Psoas muscle (tissue), 8 donors: ENCODE measurements at places on chromosomes 13 and 19.

- DNase-seq = no peak
Observed at GRCh38 chr13:94758436-94758960, 46.2 kb upstream of the SOX21 start.

DNA sequence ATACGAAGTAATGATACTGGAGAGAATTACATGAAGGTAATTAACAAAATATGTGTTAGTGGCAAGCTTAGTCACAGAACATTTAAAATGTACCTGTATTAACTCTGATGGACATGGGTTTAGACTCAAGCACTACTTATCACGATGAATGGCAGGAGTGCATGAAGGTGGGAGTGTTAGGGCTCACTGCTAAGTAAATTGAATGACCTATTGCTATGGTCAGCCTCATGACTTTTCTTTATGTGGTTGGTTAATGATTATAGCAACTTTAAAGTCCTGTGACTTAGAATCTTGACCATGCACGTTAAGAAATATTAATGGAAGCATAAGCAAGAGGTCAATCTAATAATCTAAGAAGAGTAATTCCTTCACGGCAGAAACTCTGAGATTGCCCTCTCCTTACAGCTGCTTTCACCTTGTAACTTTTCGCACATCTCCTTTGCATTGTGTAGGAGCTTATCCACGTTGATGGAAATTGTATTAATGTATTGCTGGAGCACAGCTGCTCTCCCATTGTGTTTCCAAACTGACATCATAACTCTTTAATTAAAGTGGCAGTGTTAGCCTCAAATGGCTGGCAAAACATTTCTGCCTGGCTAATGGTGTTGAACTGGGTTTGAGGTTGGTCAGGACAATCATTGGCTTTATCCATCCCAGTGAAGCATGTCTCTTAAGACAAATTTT lies 114.5 kb downstream of the RXFP2 start:
- DNase-seq = no peak

- no peak for DNase-seq
Observed at GRCh38 chr19:38307597-38307996, 3.5 kb downstream of the C19orf33 start.

GRCh38 chr19:41657157-41657556 lies 30.3 kb upstream of the CEACAM4 start:
- DNase-seq = no peak

GRCh38 chr19:41225238-41226052 lies 6.4 kb downstream of the AXL start:
- DNase-seq = peak; percentile 79

DNA sequence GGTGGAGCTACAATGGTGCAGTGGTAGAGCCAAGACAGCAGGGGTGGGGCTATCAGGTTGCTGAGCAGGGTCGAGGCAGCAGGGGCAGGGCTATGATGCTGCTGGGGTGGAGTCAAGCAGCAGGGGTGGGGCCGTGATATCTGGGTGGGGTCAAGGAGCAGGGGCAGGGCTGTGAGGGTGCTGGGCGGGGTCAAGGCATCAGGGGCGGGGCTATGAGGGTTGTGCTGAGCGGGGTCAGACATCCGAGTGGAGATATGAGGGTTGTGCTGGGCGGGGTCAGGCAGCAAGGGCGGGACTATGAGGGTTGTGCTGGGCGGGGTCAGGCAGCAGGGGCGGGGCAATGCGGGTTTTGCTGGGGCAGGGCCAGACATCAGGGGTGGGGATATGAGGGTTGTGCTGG lies 14.7 kb downstream of the HCN2 start:
- no peak for DNase-seq

DNA sequence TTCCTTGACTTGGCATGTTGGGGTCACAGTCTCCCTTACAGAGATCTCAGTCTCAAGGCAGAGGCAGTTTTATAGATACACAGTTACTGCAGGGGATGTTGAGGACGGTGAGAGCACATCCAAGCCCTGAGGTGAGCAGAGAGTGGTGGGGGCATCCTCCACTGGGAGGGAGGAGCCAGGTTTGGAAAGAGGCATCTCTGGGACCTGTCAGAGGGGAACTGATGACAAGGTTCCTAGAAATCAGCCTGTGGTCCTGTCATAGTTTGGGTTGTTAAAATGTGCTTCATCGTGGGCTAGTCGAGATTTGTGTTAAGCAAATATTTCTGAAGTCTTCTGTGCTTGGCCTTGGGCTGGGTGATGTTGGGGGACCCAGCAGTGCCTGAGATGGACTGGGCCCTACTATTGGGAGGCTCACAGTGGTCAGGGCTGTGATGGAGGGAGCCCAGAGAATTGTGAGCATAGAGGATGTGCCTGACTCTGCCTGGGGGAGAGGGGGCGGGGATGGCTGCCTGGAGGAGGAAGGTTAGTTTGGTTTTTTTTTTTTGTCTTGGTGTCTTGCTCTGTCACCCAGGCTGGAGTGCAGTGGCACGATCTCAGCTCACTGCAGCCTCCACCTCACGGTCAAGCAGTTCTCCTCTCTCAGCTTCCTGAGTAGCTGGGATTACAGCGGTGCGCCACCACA lies 3.9 kb downstream of the SUPT5H start:
- DNase-seq = no peak

DNA sequence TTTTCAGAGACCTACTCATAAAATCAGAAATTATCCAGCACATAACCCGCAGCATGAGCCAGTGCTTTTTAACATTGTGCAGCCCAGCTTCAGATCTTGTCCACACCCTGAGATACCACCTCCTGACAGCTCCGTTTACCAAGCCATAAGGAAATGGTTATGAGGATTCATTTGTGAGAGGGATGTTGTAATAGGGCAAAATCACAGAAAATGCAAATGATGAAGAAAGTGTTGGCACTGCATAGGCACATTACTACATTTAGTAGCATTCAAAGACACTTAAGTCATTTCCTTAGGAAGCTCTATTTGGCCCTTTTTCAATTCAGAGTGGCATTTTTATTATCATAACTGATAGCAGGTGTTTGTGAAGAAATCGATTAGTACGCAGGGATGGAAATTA lies 277.5 kb downstream of the DNAJC15 start:
- DNase-seq = no peak

GRCh38 chr19:8017808-8018207 lies 12.4 kb upstream of the ELAVL1 start:
- no peak for DNase-seq

DNA sequence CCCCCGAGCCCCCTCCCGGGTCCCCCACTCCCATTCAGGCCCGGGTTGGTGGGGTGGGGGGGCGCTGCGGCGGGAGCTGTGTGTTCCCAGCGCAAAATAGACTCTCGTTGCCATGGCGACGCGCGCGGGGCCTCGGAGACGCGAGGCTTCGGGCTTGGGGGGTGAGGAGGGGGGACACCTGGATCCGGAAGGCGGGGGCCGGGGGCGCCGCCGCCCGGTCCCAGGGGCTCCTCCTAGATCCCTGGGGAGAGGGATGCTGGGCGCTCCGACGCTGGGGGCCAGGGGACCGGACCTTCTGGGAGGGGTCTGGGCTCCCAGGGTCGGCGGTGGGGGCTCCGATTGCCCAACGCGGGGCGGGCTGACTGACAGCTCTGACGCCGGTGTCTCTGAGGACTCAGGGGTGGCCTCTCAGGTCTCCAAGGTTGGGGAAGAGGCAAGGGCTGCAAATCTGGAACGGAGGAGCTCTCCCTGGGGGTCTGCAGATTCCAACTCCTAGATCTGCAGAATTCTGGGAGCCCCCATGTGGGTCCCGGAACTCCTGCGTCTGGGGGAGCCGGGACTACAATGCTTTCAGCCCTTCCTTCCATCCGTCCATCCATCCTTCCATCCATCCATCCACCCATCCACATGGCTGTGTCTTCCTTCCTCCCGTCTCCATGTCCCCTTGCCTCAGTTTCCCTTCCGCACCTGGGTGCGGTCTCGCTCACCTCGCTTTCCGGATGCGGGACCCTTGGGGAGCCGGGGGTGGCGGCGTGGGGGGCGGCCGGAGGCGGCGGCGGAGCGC lies 9.1 kb upstream of the SHISA7 start:
- DNase-seq = no peak

DNA sequence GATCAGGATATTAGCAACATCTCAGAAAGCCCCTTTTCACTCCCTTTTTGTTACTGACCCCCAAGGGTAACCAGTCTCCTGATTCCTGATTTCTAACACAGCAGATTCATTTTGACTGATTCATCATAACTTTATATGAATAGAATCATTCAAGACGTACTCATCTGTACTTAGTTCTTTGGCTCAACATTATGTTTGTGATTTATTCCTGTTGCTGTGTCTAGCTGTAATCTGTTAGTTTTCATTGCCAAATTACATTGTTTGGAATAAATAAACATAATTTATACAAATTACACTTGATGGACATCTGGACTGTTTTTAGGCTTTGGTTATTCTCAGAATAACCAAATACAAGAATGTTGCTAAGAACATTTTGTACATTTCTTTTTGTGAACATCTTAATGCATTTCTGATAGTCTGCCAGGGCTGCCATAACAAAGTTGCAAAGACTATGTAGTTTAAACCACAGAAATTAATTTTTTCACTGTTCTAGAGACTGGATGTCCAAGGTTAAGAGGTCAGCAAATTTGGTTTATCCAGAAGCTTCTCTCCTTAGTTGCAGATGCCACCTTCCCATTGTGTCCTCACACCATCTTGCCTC lies 62.8 kb upstream of the EDNRB start:
- DNase-seq = no peak

- DNase-seq = no peak
Observed at GRCh38 chr19:18768997-18769891, 21.9 kb downstream of the COMP start.

DNA sequence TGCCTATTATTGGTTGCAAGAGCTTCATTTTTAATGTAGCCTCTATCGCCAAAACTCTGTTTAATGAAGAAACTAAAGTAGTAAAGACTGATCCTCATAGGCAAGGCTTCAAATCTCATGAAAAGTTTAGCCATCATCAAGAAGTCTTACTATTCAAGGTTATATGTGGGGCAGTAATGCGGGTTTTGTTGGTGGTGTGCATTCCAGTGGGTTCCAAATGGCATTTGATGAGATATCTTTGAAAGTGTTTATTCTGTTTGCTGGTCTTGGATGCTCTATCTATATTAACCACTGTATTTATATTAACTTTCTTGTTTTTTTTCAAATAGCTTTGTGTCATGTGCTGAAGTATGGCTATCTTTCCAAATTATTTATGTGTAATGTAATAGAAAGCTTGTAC lies 72.2 kb downstream of the SERTM1 start:
- no peak for DNase-seq

- DNase-seq = no peak
Observed at GRCh38 chr13:51246025-51246417, 23.8 kb downstream of the FAM124A start.

DNA sequence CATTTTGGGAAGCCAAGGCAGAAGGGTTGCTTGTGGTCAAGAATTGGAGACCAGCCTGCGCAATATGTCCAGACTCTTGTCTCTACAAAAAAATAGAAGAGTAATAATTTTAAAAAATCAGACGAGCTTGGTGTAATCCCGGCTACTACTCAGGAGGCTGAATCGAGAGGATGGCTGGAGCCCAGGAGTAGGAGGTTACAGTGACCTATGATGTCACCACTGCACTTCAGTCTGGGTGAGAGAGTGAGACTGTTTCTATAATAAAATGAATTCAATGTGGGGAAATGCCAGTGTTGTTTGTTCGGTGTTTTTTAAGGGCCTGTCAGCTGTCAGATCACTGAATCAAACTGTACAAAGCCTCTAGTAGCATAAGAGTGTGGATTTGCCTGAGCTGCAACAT lies 1.2 kb upstream of the FBXL3 start:
- no peak for DNase-seq

DNA sequence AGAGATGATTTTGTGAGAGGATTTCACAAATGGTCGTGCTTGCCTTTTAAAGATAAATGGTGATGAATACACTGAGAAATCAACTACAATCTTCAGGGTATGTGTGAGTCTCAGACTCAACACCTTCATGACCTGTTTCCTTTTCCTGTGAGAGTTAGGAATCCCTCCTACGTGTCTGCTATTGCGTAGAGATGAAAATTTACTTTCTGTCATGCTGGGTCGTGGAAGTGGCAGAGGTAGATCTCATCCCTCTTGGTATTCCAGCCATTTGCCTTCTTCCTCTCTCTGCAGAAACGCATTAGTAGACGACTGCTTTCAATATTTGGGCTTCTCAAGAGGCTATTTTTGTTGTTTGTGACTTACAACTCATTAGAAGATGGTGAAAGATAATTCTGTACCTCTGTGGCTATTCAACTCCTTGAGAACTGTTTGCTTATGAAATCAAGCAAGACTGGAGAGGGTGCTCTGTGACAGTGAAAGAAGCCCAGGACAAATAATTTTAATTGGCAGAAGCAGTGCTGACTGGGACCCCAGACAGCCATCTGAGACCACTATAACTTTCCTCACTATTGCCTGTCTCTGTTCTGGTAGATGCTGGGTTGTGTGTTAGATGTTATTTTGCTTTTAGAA lies 233.1 kb downstream of the LACC1 start:
- no peak for DNase-seq

- no peak for DNase-seq
Observed at GRCh38 chr13:30983431-30983830, 51.0 kb downstream of the TEX26 start.

DNA sequence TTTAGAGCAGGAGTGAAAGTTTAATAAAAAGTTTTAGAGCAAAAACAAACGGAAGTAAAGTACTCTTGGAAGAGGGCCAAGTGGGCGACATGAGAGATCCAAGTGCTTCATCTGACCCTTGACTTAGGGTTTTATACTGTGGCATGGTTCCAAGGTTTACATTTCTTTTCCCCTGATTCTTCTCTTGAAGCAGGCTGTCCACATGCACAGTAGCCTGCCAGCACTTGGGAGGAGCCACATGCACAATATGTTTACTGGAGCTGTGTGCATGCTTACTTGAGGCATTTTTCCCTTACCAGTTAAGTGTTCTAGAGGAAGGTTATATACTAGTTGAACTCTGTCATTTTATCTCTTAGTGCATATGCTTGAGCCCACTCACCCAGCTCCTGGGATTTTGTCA lies 295.6 kb downstream of the TBC1D4 start:
- DNase-seq = no peak

- DNase-seq = no peak
Observed at GRCh38 chr19:33508941-33509614, 12.5 kb downstream of the PEPD start.

GRCh38 chr13:51955816-51956603 lies 55.2 kb downstream of the ATP7B start:
- no peak for DNase-seq

DNA sequence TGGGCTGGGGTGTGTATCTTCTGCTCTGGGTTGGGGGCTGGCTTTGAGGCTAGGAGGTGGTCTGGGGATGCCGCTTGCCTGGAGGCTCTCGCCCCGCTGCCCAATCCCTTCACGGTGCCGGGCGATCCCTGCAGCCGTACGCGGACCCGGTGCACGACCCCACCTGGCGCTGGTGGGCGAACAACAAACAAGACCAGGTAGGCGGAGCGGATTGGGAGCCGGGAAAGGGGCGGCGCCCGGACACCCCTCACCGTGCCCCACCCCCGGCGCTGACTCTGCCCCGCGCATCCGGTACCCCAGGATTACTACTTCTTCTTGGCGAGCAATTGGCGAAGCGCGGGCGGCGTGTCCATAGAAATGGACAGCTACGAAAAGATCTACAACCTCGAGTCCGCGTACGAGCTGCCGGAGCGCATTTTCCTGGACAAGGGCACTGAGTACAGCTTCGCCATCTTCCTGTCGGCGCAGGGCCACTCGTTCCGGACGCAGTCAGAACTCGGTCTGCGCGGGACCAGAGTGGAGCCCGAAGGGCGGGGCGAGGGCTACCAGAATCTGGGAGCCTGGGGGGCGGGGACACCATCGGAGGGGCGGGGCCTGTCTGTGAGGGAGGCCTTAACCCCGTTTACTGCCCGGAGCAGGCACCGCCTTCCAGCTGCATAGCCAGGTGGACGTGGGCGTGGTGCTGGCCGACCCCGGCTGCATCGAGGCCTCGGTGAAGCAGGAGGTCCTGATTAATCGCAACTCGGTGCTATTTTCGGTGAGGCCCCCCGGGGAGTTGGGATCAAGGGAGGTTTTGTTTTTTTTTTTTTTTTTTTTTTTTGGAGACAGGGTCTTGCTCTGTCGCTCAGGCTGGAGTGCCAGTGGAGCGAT lies 12.1 kb upstream of the PSMD8 start:
- DNase-seq = peak; percentile 83
